Prostate gland (tissue), 2 donors: ENCODE measurements at places on chromosomes 5 and 9.

DNA sequence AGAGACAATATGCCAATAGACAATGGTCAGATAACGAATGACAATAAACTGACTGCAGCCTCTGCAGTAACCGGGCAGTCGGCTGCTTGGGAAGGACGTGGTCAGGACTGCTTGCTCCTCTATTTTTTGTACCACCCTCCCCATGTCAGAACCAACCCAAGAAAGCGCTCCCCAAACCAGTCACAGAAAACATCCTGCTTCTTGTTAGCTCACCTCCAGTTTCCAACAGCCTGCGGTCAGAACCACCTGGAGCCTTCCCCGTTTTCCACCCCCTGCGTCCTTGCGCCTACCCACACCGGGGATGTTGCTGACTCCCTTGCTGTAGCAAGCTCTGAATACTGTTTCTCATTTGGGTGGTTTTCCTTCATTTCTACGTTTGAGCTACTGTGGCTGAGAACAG lies 1.7 kb upstream of the MRNIP start:
- no peak for DNase-seq

DNA sequence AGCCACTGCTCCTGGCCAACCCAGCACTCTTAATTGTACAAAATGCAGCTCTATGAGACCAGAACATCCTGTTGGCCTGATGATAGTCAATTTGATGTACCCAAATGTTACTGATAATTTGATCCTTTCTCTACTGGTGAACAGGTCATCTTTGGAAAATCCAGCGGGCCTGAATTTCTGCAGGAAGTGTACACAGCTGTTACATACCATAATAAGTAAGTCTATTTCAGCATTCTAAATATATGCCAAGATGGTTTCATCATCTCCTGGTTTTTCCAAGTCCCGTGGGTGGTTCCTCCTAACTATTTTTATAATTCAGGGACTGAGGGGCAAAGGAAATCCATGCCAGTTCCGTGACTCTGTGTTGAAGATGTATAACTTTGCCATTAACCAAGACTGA lies 155.4 kb downstream of the DOCK8 start:
- no peak for DNase-seq

DNA sequence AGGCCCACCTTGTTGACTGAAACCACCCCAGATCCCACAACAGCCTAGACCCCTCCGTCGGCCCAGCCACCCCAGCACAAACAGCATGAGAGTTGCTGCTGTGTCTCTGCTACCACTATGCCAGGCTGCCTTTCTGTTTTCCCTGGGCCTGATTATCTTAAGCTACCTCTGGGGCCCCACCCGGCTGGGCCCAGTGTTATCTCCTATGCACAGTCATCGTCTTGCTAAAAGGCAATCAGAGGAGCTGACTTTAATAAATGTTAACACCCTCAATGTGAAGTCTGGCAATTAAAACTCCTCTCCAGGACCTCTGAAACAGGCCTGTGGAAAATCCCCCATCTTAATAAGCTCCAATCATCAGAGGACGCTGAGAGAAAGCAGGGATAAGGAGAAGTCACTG lies 144.9 kb downstream of the FAM114A2 start:
- DNase-seq = no peak

- DNase-seq = peak; percentile 56
Measured at GRCh38 chr9:108180541-108180940, 675.2 kb downstream of the ACTL7B start.

DNA sequence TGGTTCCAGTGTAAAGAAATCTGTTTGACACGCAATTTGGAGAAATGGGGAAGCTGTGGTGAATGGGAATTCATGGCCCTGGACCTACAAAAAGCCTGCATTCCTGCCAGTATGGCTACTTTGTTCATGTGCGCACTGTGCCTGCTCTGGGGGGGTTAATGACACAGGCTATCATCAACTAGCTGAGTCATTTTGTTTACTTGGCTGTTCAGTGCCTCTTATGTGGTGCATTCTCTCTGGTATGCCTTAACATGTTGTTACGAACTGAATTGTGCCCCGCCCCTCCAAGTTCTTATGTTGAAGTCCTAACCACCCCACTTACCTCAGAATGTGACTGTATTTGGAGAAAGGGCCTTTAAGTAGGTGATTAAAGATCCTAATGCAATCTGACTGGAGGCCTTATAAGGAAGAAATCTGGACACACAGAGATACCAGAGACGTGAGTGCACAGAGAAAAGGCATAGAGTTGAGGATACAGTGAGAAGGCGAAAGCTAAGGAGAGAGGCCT lies 20.4 kb upstream of the UBAP1 start:
- no peak for DNase-seq

GRCh38 chr9:121478816-121479676 lies 20.6 kb downstream of the GGTA1 start:
- no peak for DNase-seq

DNA sequence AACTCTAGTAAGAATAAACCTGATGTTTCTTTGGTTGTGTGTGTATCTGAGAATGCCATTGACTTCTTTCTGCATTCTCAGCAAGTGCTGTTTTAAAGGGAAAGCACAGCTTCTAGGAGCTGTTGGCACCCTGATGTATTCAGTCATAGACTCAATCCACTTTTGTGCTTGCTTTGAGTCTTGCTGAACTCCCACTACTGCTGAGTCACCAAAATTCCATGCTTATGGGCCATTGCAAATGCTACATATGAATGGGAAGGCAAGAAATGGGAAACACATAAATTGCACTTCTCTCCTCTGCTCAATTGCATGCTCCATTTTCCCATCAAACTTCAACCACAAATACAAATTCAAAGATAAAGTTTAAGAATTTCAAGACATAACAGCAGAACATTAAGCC lies 9.8 kb upstream of the FTMT start:
- no peak for DNase-seq

GRCh38 chr5:35046774-35047173 lies 975 bp downstream of the AGXT2 start:
- no peak for DNase-seq

DNA sequence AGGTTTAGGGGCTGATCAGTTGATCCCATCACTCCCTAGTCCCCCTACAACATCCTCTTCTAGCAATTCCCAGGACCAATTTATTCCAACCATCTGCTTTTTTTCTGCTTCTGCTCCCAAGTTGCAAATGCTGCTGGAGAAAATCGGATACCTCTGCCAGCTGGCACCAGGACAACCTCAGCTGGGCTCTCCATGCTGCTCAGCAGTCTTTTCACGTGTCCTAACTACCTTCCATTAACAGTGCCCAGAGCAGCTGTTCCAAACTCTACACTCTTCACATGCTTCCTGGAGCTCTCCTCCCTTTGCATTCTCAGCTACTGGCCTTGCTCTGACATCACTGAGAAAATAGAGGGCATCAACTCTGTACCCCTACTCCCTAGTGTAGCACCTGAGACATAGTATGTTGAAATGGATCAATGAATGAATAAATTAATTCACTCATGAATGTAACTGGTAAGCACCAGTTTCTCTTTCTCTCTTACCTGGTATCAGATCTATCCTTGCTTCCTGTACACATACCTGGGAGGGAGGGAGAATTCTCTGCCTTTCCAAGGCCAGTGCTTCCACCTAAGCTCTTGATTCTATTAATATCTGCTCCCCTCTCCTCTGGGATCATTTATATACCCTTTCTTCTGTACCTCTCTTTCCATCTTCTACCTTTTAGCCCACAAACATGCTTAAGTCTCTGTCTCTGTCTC lies 191.0 kb downstream of the RAB3C start:
- no peak for DNase-seq

DNA sequence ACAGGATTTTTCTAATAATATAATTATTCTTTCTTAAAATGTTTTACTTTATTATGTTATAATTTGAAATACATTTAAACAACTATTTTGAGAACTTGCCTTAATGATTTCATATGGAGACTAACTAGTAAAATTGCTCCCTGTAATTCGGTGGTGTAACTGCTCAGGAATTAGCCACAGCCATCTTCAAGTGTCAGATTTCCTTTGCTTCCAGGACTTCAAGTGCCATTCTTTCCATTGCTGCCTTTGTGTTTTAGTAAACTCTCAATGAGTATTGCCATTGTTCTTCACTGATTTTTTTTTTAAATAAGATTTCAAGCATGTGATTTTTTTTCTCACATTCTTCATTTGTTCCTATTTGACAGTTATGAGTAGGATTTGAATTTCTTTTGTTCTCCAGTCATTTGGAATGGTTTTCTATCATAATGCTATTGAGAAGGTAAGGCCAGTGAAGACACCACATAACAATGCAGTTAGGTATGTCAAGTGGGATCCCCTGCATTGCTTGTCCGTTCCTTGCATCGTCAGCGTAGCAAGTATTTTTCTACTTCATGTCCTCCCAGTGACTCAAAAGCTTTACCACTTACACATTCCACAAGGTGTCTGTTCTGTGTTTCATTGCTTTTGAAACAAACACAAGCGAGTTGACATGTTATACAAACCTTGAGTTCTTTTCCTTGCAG lies 83.7 kb downstream of the LNPEP start:
- DNase-seq = no peak

- no peak for DNase-seq
Measured at GRCh38 chr9:130549093-130549735, 30.2 kb upstream of the FUBP3 start.

- no peak for DNase-seq
Measured at GRCh38 chr9:99948896-99949295, 42.4 kb downstream of the STX17 start.

DNA sequence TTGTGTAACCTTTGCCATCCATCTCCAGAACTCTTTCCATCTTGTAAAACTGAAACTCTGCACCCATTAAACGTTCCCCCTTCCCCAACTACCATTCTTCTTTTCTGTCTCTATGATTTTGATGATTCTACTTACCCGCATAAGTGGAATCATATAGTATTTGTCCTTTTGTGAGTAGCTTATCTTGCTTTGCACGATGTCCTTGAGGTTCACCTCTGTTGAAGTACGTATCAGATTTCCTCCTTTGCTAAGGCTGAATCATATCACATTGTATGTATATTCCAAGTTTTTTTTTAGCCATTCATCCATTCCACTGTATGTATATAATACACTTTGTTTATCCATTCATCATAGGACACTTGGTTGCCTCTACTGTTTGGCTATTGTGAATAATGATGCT lies 2.9 kb upstream of the RNF130 start:
- no peak for DNase-seq

GRCh38 chr5:170310256-170310926 lies 12.8 kb upstream of the LCP2 start:
- DNase-seq = no peak

GRCh38 chr9:74511333-74511732 lies 14.2 kb downstream of the RORB start:
- DNase-seq = no peak

GRCh38 chr5:133792024-133792423 lies 176.4 kb downstream of the C5orf15 start:
- DNase-seq = no peak

DNA sequence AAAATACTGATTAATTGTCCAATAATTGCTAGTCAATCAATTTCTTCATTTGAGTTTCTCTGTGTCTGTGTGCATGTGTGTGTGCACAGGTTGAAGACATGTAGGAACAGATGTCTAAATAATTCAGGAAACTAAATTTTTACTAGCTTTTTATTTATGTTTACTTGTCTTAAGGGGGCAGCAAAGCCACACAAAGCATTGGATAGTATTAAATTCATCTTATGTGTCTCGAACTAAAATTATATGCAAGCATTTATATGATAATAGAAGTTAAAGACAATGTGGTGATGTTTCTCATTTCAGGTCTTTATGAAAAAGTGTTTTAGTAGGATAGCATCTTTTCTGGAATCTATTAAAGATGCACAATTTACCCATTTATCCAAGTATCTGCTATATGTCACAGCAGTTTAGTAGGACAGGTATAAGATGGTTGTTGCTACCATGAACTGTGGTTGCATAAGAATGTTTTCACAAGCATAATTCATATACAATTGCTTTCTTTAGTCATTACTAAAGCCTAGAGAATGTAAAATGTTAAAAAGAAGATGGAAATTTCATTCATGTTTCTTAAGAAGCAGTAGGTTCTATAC lies 784.6 kb upstream of the NUDT12 start:
- no peak for DNase-seq

DNA sequence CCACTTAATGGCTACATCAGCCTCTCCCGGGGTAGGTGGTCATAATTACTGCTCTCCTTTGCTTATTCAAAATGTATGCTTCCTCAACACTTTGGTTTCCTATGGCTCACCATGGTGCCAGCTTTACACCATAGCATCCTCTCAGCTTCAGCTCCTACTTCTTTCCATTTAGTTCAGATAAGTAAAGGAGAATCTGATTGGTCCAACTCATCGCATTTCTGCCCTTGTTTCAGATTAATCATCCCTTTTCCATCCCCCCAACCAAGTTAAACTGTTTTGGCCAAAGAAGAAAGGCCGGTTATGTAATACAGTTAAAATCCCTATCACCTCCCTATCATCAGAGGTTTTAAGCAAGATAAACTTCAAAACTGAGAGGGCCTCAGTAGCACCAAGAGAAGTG lies 130.5 kb downstream of the CETN3 start:
- no peak for DNase-seq

DNA sequence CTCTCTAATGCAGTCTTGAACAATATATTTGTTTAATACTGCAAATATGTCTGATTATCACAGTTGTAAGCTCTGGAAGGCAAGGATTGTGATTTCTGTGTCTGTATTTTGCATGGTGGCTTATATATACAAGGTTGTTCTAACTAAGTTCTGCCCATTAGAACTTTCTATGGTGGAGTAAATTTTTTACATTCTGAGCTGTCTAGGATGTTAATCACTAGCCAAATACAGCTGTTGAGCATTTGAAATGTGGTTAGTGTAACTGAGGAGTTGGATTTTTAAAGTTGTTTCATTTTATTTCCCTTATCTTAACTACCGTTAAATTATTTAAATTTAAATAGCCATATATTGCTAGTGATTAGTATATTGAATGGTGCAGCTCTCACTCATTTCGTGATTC lies 64.3 kb upstream of the DMRTA1 start:
- no peak for DNase-seq

DNA sequence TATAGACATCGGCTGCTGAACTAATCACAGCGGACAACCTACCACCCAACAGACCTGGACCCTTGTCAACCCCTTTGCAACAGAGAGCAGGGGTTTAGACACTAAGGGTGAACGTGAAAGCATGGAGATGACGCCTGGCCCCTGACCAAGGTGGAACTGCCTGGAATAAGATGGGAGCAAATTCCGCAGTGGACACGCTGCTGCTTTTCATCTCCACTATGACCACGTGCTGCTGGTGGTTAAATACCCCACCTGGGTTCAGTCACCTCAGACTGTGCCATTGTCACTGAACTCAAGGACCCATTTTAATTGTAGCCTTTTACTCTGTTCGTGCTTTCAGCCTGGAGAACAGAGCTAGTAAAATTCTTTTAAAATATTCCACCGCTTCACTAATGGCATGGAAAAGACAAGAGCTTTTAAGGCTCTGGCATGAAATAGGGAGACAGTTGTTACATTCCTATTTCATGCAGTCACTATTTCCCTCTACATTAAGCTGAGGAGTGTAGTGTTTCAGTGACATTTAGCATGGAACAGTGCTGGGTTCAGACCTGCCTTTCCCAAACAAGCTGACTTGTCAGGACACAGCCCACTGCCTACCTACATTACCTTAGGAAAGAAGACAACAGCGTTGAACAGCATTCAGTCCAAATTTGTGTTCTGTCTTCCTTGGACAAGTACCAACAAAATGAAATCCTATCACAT lies 96.8 kb downstream of the ANKRD18B start:
- DNase-seq = peak; percentile 89

GRCh38 chr5:50672663-50673062 lies 6.2 kb downstream of the PARP8 start:
- DNase-seq = no peak
